ENCODE measurements at places on chromosomes 16 and 17. TPM values are rescaled to one million over a fixed set of nuclear protein-coding genes. Genes with fewer than 3 reads are reported as not detected.

TERB1 gene
- not detected for polyA plus RNA-seq

KRT33B gene
- polyA plus RNA-seq = not detected

EIF3CL gene
- polyA plus RNA-seq = 25.5 TPM

SCGB1C2 gene
- not detected for polyA plus RNA-seq

TLCD2 gene
- not detected for polyA plus RNA-seq

ZFP1 gene
- 13.3 TPM for polyA plus RNA-seq

PDK2 gene
- 40.9 TPM for polyA plus RNA-seq

KCTD5 gene
- polyA plus RNA-seq = 25.1 TPM

TBC1D3 gene
- polyA plus RNA-seq = not detected

SHCBP1 gene
- 0.79 TPM for polyA plus RNA-seq

KRTAP1-5 gene
- polyA plus RNA-seq = not detected

SMPD3 gene
- 0.78 TPM for polyA plus RNA-seq

SPHK1 gene
- not detected for polyA plus RNA-seq

SNX20 gene
- 47.0 TPM for polyA plus RNA-seq

OMG gene
- polyA plus RNA-seq = not detected

KRT39 gene
- polyA plus RNA-seq = not detected

ODAD4 gene
- 0.17 TPM for polyA plus RNA-seq

MAPT gene
- polyA plus RNA-seq = 0.29 TPM

SSTR5 gene
- not detected for polyA plus RNA-seq

SLC47A2 gene
- polyA plus RNA-seq = not detected

MNT gene
- 0.88 TPM for polyA plus RNA-seq

BAHCC1 gene
- not detected for polyA plus RNA-seq

EVI2B gene
- 201 TPM for polyA plus RNA-seq

MYL4 gene
- polyA plus RNA-seq = 0.53 TPM

TNFSF12 gene
- 33.3 TPM for polyA plus RNA-seq

TMEM100 gene
- polyA plus RNA-seq = not detected

FOXN1 gene
- polyA plus RNA-seq = not detected

SGSH gene
- 24.3 TPM for polyA plus RNA-seq

SLC2A4 gene
- not detected for polyA plus RNA-seq

KRTAP9-8 gene
- not detected for polyA plus RNA-seq

DNAAF1 gene
- not detected for polyA plus RNA-seq

CCL3 gene
- polyA plus RNA-seq = 16.8 TPM

NTN3 gene
- not detected for polyA plus RNA-seq

SCIMP gene
- polyA plus RNA-seq = 87.6 TPM

GUCY2D gene
- not detected for polyA plus RNA-seq
